ENCODE measurements at places on chromosomes 7 and 10.

DNA sequence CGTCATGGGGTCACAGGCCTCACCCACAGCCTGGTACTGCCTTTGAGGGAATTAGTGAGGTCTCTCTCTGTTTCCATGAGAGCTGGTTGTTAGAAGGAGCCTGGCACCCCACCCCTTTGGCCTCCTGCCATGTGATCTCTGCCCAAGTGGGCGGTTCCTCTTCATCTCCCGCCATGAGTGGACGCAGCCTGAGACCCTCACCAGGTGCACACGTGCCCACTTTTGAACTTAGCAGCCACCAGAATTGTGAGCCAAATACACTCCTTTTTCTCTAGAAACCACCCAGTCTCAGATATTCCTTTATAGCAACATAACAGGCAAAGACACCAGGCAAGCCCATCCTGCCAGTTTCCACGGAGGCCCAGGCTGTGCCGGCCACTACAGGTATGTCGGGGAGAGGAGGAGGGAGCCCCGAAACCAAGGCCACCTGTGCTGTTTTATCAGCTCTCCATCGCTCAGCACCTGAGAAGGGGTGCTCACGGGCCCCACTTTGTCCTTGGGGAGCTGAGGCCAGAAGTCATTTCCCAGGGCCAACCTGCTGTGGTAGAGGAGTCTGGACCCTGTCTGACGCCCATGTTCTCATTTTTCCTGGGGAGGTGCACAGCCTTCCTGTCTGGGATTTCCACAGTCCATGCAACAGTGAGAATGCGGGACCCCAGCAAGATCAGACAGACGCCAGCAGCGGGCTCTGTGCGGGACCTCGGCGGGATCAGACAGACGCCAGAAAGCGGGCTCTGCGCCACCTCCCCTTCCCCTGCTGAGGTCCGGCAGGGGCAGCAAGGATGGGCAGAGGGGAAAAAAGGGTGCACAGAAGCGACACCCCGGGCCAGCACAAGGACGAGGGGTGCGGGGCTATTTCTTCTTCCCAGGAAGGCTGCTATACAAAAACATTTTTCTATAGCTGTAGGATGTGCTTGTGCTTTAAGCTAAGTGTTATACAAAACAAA is 220.5 kb downstream of the ELFN1 start:
- DNase-seq, result no peak

DNA sequence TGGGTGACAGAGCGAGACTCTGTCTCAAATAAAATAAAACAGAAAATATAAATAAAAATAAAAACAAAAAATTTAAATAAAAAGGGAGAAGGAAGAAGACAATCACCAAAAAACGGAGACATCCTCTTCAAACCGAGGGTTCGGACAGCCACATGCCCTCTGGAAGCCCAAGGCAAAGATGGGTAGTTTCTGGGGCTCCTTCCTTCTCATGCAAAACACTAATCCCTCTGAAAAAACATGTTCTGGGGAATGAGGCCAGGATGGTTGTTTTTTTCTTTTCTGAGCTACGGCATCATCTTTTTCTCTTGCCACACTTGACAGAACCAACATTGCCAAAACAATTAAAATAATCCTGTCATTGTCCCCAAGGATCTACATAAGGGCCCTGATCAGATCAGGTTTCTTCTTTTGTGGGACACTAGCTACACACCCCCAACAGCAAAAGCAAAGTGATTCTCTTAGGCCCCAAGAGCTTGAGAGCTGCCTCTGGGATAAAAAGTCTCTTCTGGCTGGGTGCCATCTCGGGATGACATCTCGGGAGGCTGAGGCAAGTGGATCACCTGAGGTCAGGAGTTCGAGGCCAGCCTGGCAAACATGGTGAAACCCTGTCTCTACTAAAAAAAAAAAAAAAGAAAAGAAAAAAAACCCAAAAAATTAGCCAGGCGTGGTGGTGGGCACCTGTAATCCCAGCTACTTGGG is 14.2 kb upstream of the POR start:
- no peak for DNase-seq

DNA sequence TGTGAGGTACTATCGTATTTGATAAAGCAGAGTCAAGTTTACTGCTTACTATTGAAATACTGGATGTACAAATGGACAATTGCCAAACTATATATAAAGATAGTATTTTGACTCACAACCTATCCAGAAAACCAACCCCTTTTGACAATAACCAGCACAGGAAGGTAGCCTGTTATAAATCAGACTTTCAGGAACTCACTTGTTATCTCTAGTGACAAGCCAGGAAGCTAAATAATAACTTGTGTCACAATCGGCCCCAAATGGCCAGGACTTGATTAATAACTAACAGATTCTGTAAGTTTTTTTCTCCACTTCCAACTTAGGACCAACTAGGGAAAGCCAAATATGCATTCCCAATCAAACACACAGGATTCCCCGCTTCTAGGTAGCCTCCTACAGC is 38.8 kb upstream of the SLC35G1 start:
- DNase-seq, result no peak

GRCh38 chr10:36888925-36889573 is 236.3 kb upstream of the ANKRD30A start:
- DNase-seq, result peak; percentile 18

DNA sequence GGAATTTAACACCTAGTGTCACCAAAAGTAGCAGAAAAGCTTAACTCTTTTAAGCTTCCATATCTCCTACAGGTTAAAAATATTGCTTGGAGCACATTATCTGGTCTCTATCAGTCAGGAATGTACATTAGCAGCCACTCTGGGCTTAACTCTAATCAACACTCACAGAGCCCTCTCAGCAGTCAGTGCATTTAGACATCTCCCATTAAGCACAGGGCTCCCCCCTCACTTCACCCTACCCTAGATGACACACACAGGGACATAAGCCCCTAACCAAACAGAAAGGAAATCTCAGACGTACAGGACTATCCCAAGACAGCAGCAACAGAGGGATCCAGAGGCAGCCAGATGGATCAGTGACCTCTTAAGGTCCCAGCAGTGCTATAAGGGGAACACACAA is 26.4 kb downstream of the FBXW4 start:
- no peak for DNase-seq

GRCh38 chr10:44944354-44944753 is 15.2 kb upstream of the RASSF4 start:
- no peak for DNase-seq

- no peak for DNase-seq
Measured at GRCh38 chr10:64518456-64518855, 997.3 kb downstream of the REEP3 start.

- DNase-seq, result peak; percentile 48
Measured at GRCh38 chr10:80046629-80047441, 31.6 kb upstream of the TMEM254 start.

- no peak for DNase-seq
Measured at GRCh38 chr10:83760142-83760541, 379.2 kb upstream of the GHITM start.

DNA sequence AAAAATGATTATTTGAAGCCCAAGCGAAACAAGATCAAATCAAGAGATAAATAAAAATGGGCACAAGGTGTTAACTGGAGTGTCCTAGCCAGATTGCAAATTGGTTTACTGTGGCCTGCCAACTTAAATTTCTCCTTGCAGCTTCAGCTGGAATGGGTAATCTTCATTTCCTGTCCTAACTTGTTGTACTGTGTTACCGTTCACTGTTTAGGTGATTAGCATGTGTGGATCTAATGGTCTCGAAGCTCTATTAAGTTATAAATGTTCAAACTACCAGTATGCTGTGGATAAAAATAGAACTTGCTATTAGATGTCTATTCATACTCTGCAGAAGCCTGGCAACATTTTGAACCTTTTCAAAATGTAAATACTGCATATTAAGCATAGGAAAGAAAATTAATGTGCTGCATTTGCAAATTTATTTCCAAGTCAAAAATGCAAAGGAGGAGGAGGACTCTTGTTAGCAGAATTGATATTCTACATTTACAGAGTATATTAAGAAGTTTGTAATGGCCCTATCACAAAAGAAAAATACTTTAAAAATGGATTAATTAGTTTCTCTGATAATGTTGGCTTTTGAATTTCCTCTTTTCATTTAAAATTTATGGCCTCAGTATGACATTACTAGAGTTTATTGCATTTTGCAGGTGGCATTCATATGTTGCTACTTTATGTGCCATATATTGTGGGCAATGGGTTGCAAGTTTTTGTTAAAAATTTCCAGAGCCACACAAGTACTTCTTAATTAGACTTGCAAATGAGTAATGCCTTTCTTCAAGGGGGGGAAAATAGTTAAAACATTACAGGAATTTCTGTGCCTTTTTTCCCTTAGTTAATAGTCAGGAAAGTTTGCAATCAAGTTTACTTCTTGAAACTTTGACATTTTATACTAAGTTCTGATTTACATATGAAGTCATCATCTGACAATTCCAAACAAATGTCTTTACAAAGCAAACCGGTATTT is 92.1 kb downstream of the CABCOCO1 start:
- DNase-seq, result no peak

GRCh38 chr7:94303695-94304094 is 91.0 kb upstream of the COL1A2 start:
- DNase-seq, result no peak

DNA sequence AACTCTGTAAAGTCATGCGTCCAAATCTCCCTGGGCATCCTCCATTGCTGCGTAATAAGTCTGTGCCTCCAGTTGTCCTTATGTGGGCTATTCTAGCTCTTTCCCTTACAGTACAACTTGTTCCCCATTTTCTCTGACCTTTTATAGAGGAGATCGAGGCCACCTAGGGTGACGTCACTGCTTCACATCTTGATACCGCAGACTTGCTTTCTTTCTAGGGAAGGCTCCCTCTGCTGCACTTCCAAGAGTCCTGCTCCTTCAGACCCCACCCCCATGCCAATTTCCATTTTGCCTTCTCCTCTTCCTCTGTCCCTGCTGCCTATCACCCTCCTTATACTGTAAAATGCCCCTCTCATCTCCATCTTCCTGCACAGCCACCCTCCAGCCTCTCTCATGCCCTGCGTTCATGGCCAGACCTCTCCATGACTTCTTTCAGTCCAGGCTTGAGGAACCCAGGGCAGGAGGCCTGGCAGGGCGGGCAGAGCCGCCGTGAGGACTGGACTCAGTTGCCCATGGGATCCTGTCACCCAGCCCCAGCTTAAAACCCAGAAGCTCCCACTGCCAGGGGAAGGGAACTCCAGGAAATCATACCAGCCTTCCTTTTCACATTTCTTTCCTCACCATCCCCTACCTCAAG is 57.5 kb downstream of the CAMK1D start:
- DNase-seq, result no peak

DNA sequence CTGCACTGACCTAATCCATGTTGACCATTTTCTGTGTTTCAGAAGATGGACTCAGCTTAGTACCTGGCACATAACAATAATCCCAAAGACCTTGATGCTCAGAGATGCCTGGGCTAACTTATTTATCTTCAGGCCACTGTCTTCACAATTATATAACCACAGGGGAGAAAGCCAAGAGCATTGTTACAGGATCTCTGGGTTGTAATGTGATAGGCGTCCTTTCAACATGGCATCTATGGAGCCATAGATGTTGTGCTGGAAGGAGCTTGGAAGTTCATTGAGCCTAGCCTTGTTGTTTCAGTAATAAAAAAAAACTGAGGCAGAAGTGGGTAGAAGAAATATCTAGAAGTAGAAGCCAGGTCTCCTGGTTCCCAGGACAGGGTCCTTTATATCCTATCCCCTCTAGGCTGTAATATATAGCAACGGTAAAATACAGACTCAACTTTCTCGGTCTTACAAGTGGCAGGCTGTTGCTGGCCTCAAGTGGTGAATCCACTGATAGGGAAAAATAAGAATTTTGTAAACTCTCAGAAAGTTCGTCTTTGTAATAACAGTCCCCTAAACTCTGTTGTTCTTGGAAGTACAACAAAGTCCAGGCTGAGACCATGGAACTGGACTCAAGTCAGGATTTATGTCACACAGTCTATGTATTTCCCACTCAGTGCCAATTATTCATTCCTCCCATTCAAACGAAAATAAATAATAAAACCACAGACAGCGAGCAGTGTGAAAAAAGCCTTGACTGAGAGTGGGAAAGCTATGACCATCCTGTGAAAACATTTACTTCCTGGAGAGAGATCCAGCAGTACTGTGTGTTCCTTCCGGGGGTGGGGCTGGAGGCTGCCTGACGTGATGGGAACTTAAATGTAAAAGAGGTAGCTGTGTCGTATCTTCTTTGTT is 277.6 kb downstream of the REEP3 start:
- DNase-seq, result no peak

DNA sequence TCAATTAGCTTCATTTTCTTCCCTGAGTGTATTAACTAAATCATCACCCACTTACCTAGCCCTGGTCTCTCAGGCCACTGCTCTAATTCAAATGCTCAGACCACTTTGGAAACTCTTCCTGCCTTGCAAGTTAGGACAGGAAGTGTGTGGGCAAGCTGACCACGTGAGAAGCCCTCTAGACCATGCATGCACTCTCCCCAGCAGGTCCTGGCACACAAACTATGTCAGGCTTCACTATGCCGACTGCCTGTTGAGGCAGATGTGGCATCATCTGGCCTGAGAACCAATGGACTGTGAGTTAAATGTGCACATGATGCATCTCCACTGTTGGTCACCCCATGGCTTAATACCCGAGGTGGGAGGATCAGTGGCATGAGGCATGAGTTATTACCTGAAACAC is 439.6 kb downstream of the GRID1 start:
- DNase-seq, result no peak

GRCh38 chr10:88835910-88836221 is 15.8 kb downstream of the ANKRD22 start:
- no peak for DNase-seq

DNA sequence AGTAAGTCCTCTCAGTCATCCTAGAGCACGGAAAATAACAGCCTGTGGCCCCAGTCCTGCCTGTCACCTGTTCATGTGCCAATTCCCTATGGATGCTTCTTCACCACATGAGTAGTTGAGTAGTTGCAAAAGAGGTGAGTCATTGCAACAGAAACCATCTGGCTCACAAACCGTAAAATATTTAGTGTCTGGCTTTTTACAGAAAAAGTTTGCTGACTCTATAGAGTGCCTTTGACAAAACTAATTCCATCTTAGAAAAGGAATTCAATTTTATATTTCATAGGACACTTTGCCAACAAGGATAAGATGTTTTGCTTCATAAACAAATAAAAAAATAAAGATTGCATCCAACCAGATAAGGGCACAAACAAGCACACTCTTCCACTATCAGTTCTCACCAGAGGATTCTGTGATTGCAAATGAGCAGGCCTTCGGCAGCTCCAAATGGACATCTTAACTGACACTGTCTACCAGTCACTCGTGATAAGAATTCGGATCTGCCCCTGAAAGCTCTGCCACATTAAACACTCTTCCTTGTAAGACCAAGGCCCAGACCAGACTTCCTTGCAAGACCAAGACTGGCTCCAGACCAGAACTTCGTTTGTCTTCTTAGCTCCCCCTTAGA is 242.7 kb upstream of the SEMA3C start:
- no peak for DNase-seq

Measured in T follicular helper cell (primary cell).